Right lung (tissue), 10 donors: ENCODE measurements at places on chromosomes 1 and 21.

GRCh38 chr1:206510371-206510770 is 3.0 kb downstream of the RASSF5 start:
- DNase-seq, result no peak

DNA sequence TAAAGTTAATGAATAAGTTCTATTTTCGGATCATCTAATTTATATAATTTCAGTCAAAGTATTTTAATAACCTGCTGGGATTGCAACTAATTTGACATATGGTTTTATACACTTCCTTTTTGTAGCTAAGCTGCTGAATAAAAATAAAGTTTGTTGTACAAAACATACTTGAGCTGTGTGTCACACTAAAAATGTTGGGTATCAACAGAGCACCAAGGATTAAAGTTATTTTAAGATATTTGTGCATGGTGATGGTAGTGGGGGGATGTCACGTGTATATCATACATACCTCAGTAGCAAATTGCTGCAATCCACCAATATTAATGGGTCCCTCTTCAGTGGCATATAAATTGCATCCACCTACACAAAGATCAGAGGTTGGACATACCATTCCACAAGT is 199.6 kb downstream of the DPYD start:
- no peak for DNase-seq

GRCh38 chr21:43029785-43030184 is 45.9 kb downstream of the CBS start:
- no peak for DNase-seq

GRCh38 chr1:34778381-34778780 is 2.6 kb upstream of the GJB3 start:
- DNase-seq, result no peak

DNA sequence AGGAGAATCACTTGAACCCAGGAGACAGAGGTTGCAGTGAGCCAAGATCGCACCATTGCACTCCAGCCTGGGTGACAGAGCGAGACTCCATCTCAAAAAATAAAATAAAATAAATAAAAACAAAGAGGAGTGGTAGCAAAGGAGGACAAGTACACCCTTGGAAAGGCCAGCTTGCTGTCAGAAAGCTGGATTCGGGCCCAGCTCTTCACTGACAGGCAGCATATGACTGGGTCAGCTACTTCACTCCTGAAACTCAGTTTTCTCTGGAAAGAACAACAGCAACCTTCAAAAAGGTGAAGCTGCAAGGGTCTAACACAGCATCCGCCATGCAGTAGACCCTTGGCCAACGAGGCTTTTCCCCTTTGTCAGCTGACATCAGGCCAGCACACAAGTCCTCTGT is 156.0 kb upstream of the TIAM1 start:
- no peak for DNase-seq

- peak; percentile 79 for DNase-seq
Observed at GRCh38 chr1:245153081-245153551, 1.7 kb upstream of the KIF26B start.

- no peak for DNase-seq
Observed at GRCh38 chr1:56965916-56966697, at the start of gene C8B. Gene C8B, minus strand, starts transcription at chr1:56966015. Its CDS starts 67 bp downstream, at chr1:56965948.

- DNase-seq, result no peak
Observed at GRCh38 chr1:55363268-55363667, 148.1 kb upstream of the USP24 start.

DNA sequence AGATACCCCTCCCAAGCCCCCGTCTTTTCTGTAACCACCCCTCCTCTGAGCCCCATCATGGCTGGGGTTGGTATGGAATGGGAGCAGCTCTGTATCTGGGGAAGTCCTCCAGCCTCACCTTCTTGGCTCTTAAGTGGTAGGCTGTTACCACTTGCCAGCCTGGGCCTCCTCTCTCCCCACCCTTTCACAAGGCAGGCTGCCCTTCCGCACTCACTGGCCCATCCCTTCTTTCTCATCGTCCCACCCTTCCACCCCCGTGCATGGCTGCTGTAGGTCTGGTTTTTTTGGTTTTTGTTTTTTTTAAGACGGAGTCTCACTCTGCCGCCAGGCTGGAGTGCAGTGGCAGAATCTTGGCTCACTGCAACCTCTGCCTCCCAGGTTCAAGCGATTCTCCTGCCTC is 5.2 kb downstream of the CYB561D1 start:
- DNase-seq, result no peak

DNA sequence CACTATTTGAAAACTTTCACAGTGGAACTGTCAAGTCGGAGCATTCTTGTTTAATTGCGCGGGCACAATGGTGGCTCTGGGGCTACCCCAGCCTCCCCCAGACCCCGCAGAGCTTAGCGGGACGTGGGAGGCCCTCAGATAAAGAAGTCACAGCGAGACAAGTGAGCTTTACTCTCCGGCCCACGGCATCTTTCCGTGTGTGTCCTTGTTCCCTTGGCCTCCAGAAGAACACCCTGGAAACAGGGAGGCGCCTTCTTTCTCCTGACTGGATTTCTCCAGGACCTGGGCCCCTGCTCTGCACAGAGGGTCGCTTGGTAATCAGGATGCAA is 382.8 kb downstream of the RRAGC start:
- DNase-seq, result no peak

DNA sequence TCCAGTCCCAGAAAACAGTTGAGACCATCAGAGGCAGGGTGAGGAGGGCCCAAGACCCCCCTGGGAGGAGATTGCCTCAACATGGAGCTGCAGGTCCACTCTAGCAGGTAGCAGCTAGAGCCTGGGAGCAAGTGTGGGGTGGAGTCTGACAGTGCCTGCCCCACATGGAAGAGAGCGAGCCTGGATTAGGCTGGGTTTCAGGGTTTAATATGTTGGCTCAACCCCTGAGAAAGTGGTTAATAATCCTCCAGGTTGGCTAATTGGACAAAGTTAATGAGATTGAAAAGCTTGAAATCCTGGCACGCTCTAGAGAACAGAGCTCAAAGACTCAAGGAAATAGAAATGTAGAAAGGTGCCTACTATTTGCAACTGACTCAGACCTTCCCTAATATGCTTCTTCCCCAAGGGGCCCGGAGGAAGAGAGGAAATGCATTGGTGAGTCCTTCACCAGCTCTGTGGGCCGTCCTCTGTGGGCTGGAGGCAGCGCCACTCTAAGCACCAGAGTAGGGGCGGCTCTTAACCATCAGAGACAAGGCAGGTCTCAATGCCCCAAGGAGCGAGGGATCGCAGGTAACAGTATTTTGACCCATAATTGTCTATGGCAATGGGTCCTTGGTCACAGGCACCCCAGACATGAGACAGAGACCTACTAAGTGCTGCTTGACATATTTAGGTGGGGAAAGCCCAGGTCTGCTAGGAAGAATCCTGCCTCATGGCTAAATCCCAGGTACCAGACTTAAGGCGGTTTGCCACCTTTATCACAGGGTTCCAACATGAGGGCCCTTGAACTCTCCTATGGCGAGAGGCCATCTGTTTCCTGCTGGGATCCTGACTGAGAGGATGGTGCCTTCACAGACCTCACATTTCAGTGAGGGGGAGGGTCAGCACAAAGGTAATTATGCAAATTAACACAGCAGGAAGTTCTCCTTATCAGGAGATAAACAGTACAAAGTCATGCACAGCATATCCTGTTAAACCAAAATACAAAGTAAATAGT is 33.8 kb downstream of the RSPH1 start:
- no peak for DNase-seq

DNA sequence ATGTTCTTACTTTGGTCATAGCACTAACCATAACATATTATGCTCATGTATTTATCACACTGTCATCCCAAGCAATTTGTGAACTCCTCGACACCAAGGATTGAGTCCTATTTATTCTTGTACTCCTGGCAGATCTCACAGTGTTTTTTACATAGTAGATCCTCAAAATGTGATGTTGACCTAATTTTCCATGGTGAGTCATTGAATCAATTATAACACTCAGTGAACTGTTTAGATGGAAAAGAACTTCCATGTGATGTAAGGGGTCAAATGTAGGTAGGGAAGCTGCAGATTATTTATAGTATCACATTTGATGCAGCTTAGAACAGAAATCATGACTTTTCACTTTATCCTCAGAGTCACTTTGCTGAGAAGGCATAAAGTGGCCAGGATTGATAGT is 281.9 kb upstream of the ADAMTS5 start:
- DNase-seq, result no peak

DNA sequence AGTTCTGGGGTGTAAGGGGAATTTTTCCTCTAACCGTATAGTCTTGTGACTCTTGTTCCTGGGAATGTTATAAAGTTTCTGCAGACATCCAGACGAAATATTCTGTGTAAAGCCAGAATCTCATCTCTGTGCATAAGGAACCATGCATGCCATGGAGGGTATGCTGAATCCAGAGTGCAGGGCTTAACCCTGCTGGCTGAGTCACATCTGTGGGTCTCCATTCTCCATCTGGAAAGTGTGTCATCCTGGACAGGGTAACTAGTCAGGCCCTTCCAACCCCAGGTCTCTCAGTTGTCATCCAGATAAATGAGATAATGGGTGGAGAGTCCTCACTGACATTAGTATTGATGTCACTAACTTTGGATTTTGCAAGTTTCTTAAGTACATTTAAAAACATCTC is 48.8 kb downstream of the ATP5PO start:
- no peak for DNase-seq

DNA sequence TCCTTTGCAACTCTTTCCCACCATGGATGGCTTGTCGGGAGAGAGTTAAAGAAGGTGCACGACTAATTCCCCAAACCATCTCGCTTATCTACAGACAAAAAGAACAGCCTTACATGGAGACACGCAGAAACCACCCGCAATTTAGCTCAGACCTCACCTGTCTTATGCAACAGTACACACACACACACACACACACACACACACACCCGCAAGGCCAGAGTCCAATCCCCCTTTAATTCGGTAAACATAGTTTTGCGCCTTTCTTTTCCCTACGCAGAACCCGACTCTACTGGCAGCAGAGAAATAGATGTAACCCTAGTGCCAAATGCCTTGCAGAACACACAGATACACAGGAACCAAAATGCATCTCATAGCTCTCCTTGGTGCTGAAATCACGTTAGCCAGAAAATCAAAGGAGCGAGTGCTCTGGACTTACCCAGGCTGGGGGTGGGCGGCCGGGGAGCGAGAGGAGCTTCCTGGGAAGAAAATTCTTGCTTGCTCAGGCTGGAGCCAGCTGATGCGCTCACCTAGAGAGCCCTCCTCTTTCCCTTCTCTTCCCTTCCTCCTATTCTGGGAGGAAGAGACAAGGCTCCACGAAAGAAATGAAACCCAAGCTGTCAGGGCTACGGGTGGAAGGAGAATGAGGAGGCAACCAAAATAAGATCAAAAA is 470 bp downstream of the TNR start:
- peak; percentile 54 for DNase-seq

GRCh38 chr1:224433701-224434672 is 610 bp downstream of the WDR26 start:
- DNase-seq, result no peak

GRCh38 chr1:54016343-54017282 is 1.4 kb downstream of the LDLRAD1 start:
- no peak for DNase-seq
